NCI-H345 (cell line): ENCODE measurements at places on chromosomes 7 and 10.

DNA sequence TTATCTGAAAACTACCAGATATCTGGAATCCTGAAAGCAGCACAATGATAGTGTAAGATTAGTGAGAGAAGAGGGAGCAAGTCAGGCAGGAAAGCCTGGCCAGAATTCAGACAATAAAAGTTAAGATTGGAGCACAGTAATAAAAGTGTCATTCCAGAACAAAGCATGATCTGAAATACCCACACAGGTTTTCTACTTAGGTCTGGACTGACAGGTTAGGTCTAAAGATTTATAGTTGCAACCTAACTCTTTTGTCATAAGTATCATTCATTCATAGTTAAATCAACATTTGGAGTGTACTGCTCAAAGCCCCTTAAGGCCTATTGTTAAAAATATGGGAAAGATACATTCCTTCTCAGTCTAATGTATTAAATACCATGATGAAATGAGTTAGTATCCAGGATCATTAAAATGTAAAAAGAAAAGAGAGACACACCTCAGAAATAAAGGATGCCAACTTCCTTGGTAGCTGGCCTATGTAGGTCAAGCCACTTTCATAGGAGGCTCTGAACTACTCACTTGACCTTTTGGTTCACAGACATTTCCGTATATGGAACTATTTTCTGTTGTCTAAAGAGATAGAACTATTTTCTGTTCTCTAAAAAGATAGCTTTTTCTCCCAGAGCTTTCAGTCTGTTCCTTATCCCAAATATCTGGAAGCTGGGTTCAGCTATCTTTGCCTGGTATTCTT is 105.2 kb downstream of the FAS start:
- no peak for DNase-seq

GRCh38 chr10:62980687-62981086 is 152.4 kb upstream of the NRBF2 start:
- no peak for DNase-seq

DNA sequence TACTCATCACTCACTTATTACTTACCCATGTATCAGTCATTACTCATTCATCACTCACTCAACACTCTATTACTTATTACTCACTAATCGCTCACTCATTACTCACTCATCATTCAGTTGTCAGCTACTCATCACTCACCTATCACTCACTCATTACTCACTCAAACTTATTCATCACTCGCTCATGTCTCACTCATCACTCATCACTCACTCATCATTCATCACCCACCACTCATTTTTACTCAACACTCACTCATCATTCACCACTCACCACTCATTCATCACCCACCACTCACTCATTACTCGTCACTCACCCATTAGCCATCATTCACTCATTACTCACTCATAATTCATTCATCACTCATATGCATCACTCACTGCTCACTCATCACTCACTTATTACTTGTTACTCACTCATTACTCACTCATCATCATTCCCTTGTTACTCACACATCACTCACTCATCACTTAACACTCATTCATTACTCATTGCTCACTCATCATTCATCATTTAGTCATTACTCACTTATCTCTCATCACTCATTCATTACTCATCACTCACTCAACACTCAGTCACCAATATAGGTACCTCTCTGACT is 237.9 kb downstream of the ADARB2 start:
- DNase-seq: no peak

DNA sequence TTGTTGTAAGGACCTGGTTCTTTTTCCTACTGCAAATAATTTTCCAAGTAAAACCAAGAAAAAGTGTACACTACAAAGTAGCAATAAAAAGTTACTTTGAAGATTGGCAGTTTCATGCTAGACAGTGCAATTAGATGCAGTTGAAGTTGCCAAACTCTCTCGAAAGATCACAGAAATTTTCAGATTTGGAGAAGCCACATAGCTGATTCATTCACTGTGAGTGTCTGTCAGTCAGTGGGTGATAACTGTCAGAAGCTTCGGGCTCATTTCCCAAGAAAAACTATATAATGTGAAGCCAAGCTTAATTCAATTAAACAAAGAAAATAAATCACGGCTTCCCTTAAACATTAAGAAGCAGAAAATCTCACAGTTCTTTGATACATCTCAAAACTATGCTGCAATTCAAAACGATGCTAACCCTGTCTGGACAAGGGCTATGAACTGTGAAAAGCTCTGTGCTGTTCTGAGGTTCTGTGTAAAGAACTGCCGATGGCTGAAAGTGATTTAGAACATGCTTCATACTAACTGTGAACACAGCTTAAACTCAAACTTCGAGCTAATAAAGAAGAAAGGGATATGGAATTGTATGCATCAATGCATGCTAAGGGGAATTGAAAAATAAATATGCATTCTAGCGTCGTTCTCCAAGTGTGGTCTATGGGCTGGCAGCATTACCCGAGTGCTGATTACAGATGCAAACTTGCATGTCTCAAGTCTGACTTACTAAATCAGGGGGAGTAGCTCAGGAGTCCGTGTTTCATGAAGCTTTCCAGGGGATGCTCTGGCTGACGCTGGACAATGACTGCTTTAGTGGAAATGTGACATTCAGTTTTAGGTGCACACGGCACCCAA is 557.4 kb downstream of the CALN1 start:
- DNase-seq: no peak

- DNase-seq: no peak
Observed at GRCh38 chr7:24905996-24906770, 73.8 kb downstream of the OSBPL3 start.

DNA sequence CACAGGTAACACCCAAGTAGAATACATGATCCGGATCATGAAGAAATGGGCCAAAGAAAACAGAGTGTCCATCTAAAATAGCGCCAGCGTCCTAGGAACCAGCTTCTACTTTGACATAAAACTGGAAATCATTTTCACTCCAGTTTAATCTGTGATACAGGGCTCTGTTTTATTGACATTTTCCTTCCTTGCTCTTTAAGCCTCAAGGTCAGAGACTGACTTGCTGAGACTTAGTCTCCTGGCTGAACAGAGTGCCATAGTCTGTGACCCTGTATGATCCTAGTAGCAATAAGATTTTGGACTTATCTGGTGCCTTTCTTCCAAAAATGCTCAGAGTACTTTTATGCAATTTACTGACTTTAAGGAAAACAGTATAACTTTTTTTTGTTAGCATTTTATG is 41.7 kb upstream of the UBN2 start:
- DNase-seq: no peak

DNA sequence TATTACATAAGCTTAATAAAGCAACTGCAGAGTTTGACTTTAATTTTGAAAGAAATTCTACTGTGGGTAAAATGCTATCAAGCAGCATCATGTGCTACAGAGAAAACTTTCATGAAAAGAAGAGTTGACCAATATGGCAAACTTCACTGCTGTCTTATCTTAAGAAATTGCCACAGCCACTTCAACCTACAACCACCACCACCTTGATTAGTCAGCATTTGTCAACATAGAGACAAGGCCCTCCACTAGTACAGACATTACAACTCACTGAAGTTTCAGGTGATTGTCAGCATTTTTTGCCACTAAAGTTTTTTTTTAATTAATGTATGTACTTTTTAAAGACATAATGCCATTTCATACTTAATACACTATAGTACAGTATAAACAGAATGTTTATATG is 350.3 kb downstream of the HPSE2 start:
- DNase-seq: no peak

DNA sequence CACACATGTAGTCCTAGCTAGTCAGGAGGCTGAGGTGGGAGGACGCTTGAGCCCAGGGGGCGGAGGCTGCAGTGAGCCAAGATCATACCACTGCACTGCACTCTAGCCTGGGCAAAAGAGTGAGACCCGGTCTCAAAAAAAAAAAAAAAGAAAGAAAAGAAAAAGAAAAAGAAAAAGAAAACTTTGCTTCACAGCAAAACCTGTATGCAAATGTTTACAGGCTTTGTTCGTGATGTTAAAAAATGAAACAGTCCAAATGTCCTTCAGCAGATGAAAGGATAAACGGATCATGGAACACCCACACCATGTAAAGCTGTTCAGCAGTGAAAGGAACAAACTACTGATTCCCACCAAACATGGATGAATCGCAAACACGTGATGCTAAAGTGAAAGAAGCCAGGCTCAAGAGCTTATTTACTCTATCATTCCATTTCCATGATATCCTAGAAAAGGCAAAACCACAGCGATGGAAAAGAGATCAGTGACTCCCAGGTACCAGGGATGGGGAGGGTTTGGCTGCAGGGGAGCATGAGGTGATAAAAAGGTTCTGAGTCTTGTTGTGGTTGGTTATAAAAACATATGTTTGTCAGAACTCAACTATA is 15.1 kb downstream of the LRRC20 start:
- DNase-seq: no peak

DNA sequence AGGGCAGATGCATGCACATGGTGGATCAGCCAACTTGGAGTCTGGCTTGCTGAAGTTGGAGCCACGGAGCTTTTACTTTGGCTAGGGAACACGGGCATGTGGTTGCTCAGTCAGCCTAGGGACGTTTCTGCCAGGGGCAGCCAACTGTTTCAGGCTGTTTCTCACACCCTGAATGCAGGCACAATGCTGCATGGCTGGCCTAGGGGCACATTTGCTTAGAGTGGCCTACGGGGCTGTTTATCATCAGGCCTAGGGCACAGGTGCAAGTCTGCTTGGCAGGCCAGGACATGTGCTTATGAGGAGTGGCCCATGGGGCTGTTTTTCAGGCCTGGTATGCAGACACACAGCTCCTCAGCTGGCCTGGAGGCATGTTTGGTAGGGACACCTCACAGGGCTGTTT is 107.4 kb downstream of the GSAP start:
- DNase-seq: no peak

DNA sequence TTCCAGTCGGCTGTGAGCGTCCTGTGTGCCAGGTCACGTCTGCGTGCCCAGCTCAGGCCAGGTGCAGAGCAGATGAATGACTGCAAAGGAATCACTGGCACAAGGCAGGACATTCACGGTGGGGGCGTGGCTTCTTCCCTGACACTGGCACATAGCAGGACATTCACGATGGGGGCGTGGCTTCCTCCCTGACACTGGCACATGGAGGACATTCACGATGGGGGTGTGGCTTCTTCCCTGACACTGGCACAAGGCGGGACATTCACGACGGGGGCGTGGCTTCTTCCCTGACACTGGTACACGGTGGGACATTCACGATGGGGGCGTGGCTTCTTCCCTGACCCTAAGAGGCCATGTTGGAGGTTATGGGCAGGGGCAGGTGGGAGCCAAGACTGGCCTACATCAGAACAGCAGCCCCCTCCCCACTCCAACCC is 64.3 kb downstream of the MYL10 start:
- no peak for DNase-seq

GRCh38 chr10:126137562-126138221 is 241.3 kb downstream of the FANK1 start:
- no peak for DNase-seq

- no peak for DNase-seq
Observed at GRCh38 chr10:86170255-86171108, 196.1 kb downstream of the GRID1 start.

DNA sequence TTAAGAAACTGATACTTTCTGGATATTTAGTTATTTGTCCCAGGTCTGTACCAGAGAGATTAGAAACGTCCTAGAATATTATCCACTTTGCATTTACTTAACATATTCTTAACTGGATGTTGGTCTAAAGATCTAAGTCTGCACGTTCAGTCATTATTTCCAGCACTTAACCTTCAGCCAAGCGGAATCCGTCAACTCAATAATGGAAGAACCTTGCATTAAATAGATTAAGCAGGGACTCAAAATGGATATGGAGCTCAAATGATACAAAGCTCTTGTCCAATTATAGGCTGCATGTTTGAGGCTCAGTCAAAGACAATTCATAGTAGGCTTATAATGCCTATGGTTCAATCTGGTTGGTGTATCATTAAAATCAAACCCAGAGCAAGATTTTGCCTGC is 162.9 kb downstream of the SEMA3D start:
- DNase-seq: no peak

DNA sequence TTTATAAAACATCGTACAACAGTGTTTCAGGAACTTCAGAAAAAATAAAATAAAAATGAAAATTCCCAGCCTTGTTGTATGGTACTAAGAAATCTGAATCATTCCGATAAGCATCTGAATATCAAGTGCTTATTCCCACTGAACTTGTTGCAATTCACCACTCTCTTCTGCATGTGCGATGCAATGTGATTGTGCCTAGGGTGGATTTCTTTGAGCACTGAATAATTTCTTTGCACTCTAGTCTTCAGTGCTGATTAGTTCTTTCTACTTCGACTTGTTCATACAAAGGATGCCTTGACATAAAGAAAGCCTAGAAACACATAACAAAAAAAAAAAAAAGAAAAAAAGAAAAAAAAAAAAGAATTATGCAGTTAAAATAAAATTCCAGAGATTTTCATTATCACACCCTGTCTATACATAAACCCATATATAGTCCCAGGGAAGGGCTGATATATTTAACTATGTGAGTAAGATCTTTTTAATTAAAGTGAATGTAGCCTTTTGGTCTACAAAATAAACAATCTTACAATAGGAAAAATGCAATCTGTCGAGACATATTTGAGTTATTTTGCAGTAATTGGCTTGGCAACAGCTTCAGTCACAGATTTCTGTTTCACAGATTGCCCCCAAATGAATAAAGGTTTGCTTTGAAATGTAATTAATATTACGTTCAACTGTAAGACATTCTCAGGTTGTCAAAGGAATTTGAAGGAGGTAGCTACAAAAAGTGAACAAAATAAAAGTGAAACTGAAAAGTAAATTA is 1118.9 kb upstream of the CELF2 start:
- DNase-seq: no peak

DNA sequence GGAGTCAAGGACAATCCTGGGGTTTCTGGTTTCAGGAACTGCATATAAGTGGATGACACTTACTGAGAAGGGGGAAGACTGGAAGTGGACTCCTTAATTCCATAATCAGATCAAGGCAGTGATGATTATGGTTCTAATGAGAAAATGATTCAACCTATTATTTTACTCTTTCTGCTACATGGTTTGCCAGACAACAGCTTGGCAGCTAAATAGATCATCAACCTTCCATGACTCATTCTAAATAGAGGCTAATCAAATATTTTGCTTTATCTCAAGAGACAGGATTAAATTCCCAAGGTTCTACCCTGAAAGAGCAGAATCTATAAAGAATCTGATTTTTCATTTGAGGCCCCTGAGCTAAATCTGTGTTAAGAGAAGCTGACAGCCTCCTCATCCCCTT is 46.3 kb downstream of the CNNM1 start:
- DNase-seq: no peak

DNA sequence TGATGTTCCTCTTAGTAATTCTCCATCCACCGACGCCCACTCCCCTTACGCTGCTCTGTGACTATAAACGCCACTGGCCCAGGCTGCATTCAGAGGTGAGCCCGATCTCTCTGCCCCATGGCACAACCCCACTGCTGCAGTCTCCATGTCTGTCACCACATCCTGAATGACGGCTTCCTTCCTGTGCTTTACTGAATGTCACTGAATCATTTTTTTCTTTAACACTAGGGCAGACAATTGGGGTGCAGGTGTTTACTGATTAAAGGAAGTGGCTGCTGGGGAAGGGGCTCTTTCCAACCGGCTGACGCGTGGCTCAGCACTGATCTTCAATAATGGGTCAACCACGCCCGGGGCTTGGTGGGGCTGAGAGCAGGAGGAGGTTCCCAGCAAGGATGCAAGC is 208.3 kb downstream of the USP6NL start:
- no peak for DNase-seq
